ENCODE measurements at places on chromosomes 7 and 10. TPM values are rescaled to one million over a fixed set of nuclear protein-coding genes. Genes with fewer than 3 reads are reported as not detected.

Gene BEND7
- 15.6 TPM for total RNA-seq

Gene AKR1E2
- 2.0 TPM for total RNA-seq

Gene VAX1
- total RNA-seq: not detected

Gene FGFBP3
- 0.67 TPM for total RNA-seq

Gene GPR85
- 0.95 TPM for total RNA-seq

Gene FAM3C
- total RNA-seq: 42.6 TPM

Gene TEX36
- total RNA-seq: not detected

Gene ABCB1
- total RNA-seq: 2.9 TPM

Gene CALU
- 278 TPM for total RNA-seq

Gene CDC123
- total RNA-seq: 42.9 TPM

Gene SLC18A3
- not detected for total RNA-seq

Gene EMX2
- total RNA-seq: 0.15 TPM

Gene CPA4
- not detected for total RNA-seq

Gene NFE2L3
- 0.54 TPM for total RNA-seq

Gene FANK1
- 0.89 TPM for total RNA-seq

Gene TRIM73
- total RNA-seq: 1.1 TPM

Gene PCLO
- 5.3 TPM for total RNA-seq

Gene PANK1
- total RNA-seq: 20.9 TPM

Gene HDAC9
- total RNA-seq: 8.3 TPM

Gene AS3MT
- total RNA-seq: 22.8 TPM

Gene SEMA3D
- 1.3 TPM for total RNA-seq

Gene AZGP1
- 214 TPM for total RNA-seq

Gene DENND10
- 20.6 TPM for total RNA-seq

Gene HOXA6
- not detected for total RNA-seq

Gene MRPS24
- total RNA-seq: 188 TPM

Gene HMX3
- not detected for total RNA-seq

Gene MAGI2
- total RNA-seq: 5.3 TPM

Gene VWDE
- total RNA-seq: not detected

Gene CFAP70
- 2.5 TPM for total RNA-seq

Gene TWIST1
- total RNA-seq: 3.0 TPM

Gene CDHR3
- total RNA-seq: 1.8 TPM

Gene MRC1
- total RNA-seq: 7.4 TPM

Gene MRLN
- total RNA-seq: not detected

Gene SEPHS1
- 31.1 TPM for total RNA-seq

Gene ACTL6B
- total RNA-seq: not detected

Gene PRTFDC1
- total RNA-seq: 2.6 TPM

Gene PIK3AP1
- 4.3 TPM for total RNA-seq

Gene PDZD7
- total RNA-seq: 0.19 TPM

Gene TMEM139
- total RNA-seq: 6.9 TPM
